ENCODE measurements at places on chromosomes 7 and 10.

GRCh38 chr10:79562135-79562756 lies 2.0 kb upstream of the SFTPA2 start:
- DNase-seq: peak; percentile 79

- DNase-seq: peak; percentile 86
Measured at GRCh38 chr10:126387041-126387921, 996 bp downstream of the ADAM12 start.

DNA sequence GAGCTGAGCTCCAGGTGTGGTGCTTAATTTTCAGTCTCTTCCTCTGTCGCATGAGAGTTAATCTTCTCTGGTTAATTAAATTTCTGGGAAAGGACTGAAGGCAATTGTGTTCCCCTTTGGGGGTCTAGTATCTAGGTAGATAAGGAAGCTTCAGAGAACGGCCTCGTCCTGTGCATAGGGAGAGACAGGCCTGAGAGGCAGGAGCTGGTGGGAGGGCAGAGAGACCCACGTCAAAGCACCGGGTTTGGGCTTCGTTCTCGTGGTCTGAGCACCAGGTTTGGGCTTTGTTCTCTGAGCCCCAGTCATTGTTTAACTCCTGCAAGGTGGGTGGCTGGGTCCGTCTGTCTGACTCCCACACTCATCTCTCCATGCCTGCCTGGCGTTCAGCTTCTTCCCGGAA lies 160.8 kb upstream of the PITRM1 start:
- DNase-seq: no peak

- DNase-seq: no peak
Measured at GRCh38 chr7:30347226-30348082, 63.1 kb downstream of the ZNRF2 start.

DNA sequence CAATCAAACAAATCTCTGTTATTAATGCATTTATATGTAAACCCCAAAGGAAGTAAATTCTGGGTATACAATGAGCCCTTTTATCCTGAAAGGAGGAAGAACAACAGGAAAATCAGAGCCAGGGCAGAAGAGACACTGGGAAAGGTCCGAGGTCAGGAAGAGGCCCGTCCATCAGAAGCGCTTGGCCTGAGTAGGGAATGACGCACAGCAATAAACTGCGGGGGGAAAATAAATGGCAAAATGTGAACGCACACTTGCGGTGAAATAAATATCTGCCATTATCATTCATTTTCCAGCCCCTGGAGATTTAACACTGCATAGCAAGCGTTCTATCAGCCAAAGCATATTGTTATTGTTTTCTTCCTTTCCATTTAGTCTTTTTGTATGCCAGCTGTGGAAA lies 243.4 kb downstream of the COBL start:
- no peak for DNase-seq

DNA sequence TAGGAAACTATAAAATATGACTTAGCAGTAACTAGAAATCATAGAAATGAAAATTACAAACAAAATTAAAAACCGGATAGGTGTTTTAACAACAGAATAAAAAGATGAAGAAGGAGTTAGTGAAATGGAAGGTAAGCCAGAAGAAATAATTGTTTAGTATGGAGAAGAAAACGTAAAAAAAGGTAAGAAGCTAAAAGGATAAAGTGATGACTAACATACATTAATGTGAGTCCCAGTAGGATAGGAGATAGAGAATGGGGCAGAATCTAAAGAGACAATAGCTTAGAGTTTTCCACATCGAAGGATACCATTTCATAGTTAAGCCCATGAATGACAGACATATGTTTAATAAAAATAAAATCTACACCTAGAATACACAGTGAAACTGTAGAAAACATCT lies 25.3 kb downstream of the GTF2I start:
- DNase-seq: no peak

GRCh38 chr10:7651853-7652470 lies 14.8 kb downstream of the ITIH5 start:
- no peak for DNase-seq

DNA sequence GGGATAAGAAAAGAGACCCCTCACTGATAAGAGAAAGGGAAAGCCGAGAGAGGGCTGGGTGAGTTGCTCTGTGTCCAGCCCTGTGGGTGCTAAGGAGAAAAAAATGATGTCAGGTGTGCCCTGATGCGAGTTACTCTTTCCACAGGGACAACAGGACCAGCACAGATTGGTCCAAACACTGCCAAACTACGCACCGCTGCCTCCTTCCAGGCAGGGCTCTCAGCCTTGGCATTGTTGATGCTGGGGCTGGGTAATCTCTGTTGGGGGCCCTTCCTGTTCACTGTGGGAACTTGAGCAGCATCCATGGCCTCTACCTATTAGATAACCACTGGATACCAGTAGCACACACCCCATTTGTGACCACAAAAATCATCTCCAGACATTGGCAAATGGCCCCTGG lies 10.3 kb upstream of the ATP6V0E2 start:
- DNase-seq: no peak

GRCh38 chr10:75911426-75911825 lies 480.0 kb downstream of the LRMDA start:
- no peak for DNase-seq

- DNase-seq: no peak
Measured at GRCh38 chr7:114021135-114021534, 102.3 kb upstream of the PPP1R3A start.

- DNase-seq: no peak
Measured at GRCh38 chr7:114856625-114857024, 65.3 kb upstream of the MDFIC start.

GRCh38 chr7:2928613-2929311 lies 84.7 kb upstream of the GNA12 start:
- DNase-seq: peak; percentile 67

DNA sequence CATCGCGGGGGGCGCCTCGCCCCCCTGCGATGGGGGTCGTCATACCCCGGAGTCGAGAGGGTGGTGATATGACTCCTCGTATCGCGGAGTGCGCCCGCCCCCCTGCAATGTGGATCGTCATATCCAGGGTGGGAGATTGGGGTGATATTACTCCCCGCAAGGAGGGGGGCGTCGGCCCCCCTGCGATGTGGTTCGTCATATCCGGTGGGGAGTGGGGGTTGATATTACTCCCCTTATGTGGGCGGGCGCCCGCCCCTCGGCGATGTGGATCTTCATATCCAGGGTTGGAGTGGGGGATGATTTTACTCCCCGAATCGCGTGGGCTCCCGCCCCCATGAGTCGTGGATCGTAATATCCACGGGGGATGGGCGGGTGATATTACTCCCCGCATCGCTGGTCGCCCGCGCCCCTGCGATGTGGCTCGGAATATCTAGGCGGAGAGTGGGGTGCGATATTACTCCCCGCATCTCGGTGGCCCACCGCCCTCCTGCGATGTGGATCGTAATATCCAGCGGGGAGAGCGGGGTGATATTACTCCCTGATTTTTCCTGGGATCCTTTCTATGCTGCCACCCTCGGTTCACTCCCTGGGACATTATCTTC lies 36.9 kb downstream of the MEIG1 start:
- DNase-seq: no peak

DNA sequence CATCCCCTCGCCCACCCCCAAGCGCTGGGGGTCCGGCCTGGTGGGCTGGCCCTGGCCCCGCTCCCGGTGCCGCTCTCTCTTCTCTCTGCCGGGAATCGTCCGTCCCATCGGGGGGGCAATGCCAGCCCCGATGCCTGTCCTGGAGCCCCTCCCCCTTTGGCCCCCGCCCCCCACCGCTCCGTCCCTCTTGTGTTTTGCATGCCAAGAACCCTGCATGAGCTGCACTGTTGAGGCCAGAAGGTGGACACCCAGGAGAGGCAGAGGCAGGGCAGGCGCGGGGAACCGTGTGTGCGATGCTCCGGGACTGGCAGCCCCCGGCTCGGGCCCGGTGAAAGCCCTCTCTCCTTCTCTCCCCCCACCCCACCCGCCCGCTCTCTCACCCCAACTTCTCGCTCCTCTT lies 22.1 kb upstream of the HSPB1 start:
- DNase-seq: no peak

GRCh38 chr10:80506189-80506575 lies 31.5 kb upstream of the SH2D4B start:
- DNase-seq: no peak

DNA sequence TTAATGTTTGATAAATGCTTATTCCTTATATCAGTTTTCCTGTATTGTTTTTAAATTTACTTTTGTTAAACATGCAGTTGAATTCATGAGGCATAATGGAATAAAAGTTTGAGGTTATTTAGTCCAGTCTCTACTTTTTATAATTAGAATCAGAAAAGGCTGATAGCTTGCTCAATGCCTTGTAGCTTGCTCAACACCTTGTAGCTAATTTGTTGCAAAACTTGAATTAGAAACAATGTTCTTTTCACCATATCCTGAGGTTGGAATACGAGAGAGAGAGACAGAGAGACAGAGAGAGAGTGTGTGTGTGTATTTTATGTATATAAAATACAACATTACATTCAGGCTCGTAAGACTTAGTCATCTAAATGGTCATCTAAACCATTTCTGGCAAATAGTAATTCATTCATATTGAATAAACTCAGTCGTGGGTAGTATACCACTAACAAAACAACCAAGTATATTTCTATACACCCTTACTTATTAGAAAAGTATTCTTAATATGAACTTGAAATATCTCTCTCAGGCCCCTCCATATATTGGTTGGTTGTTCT lies 243.5 kb downstream of the ADK start:
- DNase-seq: no peak

- DNase-seq: no peak
Measured at GRCh38 chr10:92530891-92531535, 42.9 kb downstream of the IDE start.

DNA sequence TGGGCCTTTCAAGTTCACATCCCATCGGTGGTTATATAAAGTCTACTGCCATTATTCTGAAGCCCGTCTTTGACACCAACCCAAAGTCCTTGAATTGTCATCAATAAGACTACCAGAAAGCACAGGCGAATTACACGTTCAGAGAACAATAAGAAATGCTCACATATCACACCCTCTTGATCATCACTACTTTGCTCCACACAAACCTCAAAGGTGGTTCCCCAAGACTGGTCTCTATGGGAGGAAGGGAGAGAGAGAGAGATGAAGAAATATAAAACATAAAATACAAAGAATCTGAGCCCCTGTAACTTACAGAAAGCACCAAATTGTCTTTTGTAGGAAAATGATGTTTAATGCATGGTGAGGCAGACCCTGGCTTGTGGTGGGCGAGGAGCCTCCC lies 4.4 kb downstream of the HIPK2 start:
- no peak for DNase-seq

DNA sequence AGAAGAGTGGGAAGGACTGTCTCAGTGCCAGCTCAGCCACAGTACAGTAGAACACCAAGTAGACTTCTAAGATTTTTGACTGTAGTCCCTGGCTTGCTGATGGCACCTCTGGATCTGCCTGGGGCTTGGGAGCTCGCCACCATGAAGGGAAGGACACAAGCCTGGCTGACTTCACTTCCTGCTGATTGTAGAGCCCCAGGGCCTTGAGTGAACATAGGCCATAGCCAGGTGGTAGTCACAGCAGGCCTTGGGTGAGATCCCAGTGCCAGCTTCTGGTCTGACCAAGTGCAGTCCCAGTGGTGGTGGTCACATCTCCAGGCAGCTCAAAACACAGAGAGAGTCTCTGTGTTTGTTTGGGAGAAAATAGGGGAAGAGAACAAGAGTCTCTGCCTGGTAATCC lies 57.6 kb upstream of the HBP1 start:
- DNase-seq: no peak

- DNase-seq: no peak
Measured at GRCh38 chr7:101287032-101287431, 34.6 kb downstream of the IFT22 start.

DNA sequence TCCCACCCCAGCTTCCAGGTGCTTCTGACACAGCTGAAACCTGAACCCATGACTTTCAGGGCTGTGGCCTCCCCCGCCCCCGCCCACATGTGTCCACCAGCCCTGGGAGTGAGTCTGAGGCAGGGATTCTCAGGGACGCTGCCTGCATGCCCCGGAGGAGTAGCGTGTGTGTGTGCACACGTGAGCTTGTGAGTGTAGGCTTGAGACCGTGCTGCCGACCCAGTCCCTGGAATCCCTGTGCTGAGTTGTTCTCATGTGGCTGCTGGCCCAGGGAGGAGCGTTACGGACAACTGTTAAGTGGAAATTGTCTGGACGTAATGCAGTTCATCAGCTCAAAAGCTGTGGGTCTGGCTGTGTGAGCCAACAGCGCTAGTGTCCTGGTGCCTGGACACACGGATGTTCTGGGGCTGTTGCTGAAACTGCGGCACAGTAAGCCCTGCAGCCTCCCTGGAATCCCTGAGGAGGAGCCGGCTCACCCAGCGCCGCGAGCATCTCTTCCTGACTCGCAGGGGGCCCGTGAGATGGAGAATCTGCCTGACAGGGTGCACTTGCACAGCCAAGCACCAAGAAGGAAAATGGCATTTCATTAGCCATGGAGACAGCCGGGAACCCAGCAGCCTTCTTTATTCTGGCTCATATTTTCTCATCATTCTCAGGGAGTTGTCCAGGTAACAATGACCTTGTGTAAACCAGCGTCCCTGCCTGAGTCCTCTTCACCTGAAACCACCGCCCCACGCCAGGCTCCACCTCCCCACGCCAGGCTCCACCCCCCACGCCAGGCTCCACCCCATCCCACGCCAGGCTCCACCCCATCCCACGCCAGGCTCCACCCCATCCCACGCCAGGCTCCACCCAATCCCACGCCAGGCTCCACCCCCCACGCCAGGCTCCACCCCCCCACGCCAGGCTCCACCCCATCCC lies 603.9 kb downstream of the PTPRN2 start:
- no peak for DNase-seq

DNA sequence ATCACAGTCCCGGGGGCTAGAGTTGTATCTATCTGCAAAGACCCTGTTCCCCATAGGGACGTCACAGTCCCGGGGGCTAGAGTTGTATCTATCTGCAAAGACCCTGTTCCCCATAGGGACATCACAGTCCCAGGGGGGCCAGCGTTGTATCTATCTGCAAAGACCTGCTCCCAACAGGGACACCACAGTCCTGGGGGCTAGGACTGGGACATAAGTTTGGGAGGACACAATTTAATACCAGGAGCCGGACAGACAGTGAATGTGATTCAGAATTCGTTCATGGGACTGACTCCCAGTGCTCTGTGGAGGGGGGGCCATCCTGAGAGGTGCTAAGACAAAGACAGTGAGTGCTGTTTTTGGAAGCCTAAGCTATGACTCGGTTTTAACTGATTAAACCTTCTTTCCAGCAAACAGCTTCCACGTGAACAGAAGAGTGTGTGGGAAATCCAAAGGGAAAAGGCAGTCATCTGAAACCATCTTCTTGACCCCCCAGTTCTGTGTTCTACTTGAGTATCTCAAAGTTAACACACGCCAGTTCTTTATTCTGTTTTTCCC lies 153.0 kb downstream of the DIP2C start:
- no peak for DNase-seq

GRCh38 chr10:64174666-64175255 lies 653.6 kb downstream of the REEP3 start:
- no peak for DNase-seq

- no peak for DNase-seq
Measured at GRCh38 chr10:100740476-100741377, 4.7 kb upstream of the PAX2 start.

DNA sequence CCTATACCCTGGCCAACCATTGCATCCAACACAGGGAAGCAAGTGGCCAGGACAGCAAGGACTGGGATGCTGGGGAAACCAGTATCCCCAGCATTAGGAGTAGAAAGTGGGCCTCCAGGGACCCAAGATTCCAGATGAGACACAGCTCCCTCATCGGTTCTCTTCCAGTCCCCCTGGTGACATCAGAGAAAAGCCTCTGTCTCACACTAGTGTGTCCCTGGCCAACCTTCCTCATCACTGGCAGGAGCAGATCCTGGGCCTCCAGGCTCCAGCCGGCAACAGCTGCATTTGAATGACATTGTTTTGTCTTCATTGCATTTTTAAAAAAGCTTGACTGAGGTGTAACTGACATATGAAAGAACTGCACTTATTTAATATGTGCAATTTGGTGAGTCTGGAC lies 177.3 kb upstream of the LYZL2 start:
- no peak for DNase-seq

GRCh38 chr7:127713758-127714157 lies 61.8 kb downstream of the SND1 start:
- DNase-seq: no peak
